ENCODE measurements at places on chromosomes 3 and 15.

DNA sequence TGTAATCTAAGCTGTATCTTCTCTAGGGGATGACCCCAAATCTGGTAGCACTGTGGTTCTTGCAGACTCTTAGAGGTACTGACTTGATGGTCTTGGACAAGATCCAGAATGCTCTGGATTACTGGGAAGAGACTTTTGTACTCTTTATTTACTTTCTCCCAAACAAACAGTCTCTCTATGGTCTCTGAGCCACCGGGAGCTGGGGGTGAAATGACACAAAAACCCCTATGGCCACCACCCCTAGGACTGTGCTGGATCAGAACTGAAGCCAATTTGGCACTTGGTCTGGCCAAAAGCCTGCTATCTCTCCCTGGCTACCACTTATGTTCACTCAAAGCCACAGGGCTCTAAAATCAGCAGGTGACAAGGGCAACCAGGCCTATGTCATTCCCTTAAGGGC, 50.2 kb upstream of the SI start:
- DNase-seq = no peak

- peak; percentile 26 for DNase-seq
Measured at GRCh38 chr15:66934868-66935520, 130.4 kb upstream of the SMAD3 start.

DNA sequence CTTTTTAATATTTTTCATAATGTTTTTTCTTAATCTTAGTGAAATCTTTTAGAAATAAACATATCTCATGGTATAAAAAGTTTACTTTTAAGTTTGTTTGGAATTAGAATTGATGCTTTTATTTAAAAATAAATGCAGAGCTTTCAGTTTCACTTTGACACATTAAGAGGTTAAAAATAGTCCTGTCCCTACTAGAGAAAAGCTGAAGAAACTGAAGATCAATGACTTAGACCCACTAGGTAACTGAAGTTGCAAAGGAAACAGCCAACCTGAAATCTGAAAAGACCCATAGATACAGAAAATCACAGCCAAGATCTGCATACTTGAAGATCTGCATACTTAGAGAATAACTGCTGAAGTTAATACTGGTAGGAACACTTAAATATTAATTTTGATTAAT, 237.6 kb downstream of the RAP2B start:
- no peak for DNase-seq

DNA sequence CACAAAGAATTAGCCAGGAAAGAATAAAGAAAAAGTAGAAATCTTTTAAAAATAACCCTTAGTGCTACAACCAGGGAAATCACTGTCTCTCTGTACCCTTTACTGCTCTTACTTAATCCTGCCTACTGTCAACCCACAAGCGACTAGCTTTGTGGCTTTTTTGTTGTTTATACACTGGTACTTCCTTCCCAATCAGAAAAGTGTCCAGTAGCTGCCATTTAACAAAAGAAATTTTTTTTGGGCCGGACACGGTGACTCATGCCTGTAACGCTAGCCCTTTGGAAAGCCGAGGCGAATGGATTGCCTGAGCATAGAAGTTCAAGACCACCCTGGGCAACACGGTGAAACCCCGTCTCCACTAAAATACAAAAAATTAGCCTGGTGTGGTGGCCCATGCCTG, 13.8 kb upstream of the FAM219B start:
- no peak for DNase-seq

- DNase-seq = peak; percentile 28
Measured at GRCh38 chr3:143654906-143655305, 193.4 kb downstream of the SLC9A9 start.

- no peak for DNase-seq
Measured at GRCh38 chr3:71530903-71531530, 52.5 kb downstream of the FOXP1 start.

DNA sequence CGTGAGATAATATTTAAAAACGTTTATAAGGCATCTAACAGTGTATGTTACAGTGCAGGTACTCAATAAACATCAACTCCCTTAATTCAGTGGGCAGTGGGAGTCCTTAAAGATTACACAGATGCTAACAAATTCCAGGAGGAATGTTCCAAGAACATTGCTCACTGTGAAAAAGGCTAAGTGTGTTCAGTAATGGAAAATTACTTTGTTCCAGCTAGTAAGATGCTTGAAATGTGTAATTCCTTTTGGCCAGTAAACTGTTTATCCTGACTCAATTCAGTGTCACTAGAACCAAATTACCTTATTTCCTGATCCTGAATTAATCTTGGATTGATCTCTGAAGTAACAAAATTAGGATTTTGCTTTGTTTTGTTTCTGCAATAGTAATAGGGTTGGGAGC, 54.2 kb upstream of the SEMA6D start:
- DNase-seq = no peak

DNA sequence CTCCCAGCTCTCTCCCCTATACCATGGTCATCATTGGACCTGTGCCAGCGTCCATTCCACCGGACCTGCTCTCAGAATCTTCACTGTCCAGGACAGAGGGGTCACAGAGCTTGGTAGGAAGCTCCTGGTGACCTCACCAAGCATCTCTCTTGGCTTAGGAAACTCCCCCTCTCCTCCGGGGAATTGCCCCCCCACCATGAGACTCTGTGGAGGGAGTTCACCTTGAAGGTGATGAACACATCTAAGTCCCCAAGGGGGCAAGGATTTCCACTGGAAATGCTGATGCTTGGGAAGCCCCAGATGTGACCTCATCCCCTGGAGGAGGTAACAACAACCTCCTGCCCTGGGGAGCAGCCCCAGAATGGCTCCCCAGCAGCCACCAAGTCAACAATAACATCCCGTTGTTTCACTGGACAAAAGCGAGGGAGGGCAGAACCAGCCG, 3.2 kb downstream of the SEMA7A start:
- no peak for DNase-seq

- no peak for DNase-seq
Measured at GRCh38 chr15:32700501-32701150, 17.2 kb upstream of the GREM1 start.

DNA sequence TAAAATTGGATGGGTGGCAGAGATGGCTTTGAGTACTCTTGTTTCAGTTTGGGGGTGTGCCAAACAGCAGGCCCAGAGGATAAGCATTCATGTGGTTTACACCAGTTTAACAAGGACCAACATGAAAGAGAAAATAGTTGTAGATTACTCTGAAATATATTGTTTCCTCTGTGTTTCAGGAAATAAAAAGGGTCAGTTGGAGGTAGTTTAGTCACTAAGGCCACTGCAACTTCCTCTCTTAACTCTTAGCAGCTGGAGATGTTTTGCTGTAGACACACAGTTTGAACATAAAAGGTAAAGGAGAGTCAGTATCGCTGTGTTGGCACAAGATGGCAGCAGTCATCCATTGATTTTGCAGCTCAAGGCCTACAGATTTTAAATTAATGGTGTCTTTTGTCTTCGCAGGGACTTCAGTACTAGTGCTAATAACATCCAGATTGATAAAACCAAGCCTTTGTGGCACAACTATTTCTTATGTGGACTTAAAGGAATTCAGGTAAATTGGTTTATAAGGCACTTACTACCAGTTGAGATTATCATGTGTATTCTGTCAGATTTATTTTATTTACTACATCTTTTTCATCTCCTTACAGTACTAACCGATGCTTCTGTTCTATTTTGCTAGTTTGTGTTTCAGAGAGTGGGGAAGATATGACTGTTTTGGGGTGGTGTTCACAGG, 65.5 kb downstream of the GALK2 start:
- DNase-seq = peak; percentile 92

GRCh38 chr3:150521463-150521862, 24.8 kb downstream of the SERP1 start:
- no peak for DNase-seq

- DNase-seq = peak; percentile 33
Measured at GRCh38 chr15:89472785-89473256, 23.6 kb downstream of the RHCG start.

- peak; percentile 75 for DNase-seq
Measured at GRCh38 chr3:134407239-134407625, 33.0 kb upstream of the AMOTL2 start.

- no peak for DNase-seq
Measured at GRCh38 chr3:147705651-147706051, 296.5 kb downstream of the ZIC1 start.

GRCh38 chr15:100114100-100114499, 227.7 kb downstream of the ADAMTS17 start:
- DNase-seq = peak; percentile 79

- DNase-seq = peak; percentile 63
Measured at GRCh38 chr3:74643636-74644035, 29.2 kb upstream of the CNTN3 start.

- DNase-seq = peak; percentile 88
Measured at GRCh38 chr3:48039487-48040190, 23.4 kb upstream of the MAP4 start.

Data from AG10803 (cell line).